ENCODE measurements at places on chromosomes 1 and 21.
A peak's percentile ranks its signal among the peaks of the same experiment; 100 is the strongest.

GRCh38 chr1:241077386-241078147 lies 279.4 kb downstream of the RGS7 start:
- no peak for DNase-seq

- DNase-seq = no peak
Measured at GRCh38 chr1:30971496-30971895, 62.9 kb upstream of the SDC3 start.

DNA sequence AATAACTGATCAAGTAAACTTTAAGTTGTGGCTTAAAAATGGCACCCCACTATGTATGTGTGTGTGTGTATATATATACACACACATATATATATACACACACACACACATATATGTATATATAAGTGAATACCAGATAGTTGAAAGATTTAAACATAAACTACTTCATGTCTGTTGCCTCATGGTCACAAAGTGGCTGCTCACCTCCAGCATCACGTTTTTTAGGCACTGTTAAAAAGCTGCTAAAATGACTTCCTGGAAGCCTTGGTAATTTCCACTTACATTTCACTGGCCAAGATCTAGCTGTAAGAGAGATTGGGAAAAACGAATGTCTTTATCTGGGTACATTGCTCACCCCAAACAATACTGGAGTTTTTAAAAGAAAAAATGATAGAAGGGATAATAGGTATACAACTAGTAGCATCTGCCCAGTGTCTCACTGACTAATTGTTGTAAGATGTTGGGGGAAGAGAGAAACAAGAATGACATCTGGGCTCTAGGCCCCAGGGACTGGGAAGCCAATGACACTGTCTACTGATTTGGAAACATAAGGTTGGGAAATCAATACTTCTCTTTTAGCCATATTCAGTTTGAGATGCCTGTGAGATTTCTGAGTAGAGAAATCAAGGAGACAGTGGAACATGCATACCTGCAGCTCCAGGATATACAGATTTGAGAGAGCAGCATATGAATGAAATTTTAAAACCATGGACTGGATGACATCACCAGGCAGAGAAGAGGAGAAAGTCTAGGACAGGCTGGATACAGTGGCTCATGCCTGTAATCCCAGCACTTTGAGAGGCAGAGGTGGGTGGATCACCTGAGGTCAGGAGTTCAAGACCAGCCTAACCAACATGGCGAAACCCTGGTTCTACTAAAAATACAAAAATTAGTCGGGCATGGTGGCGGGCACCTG lies 42.8 kb downstream of the CLDN14 start:
- DNase-seq = no peak

GRCh38 chr1:916173-917075 lies 7.3 kb upstream of the SAMD11 start:
- DNase-seq = no peak

DNA sequence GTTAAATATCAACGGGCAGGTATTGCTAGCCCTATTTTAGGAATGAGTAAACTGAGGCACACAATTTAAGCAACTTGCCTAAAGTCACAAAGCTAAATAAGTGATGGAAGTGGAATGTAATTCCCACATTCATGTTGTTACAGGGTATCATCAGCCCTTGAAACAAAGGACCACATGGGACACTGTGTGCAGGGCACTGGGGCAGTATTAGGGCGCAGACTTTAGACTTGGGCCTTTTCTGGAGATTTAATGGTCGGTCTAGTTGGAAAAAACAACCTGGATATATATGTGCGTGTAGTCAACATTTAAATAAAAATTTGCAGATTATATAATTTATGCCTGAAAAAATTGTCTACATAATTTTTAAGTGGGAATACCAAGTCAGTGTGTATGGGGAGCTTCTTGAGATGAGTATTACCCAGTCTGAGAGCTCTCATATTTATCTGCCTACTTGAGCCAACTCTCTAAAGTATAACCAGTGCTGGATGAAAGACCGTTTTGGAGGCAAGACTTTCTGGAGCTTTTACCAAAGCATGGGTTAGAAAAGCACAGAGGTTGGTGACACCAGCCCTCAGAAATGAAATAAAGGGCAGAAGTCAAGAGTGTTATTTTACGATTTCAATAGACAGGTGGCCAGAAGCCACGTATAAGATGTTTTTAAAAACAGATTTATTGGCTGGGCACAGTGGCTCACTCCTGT lies 1.6 kb downstream of the KDM1A start:
- peak; percentile 13 for DNase-seq

DNA sequence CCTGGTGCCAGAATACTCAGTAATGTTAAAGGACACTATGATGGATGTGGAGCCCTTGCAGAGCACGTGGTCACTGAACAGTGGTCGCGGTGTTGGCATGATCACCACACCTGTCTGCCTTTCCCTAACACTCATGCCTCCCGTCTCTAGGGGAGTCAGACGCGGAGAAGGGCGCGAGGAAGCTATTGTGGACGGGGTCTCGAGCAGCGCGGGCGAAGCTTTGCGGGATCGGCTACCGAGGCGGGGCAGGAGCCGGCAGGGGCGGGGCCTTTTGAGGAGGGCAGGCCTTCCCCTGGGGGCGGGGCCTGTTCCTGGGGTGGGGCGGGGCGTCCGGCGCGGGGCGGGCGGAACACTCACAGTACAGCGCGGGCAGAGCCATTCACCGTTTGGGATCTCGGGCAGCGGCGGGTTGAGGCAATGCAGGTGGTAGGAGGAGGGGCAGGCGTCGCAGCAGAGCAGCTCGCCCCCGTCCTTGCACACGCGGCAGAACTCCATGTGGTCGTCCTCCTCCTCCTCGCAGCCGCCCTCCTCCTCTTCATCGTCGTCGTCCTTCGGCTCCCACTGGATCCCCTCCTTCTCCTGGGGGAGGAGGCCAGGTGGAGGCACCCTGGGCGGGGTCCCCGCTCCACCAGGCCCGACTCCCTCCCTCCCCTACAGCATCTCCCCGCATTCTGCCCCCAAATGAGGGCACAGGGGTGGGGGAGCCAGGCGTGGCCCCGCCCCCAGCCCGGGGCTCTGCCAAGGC lies 31.5 kb downstream of the CHD5 start:
- DNase-seq = peak; percentile 53

DNA sequence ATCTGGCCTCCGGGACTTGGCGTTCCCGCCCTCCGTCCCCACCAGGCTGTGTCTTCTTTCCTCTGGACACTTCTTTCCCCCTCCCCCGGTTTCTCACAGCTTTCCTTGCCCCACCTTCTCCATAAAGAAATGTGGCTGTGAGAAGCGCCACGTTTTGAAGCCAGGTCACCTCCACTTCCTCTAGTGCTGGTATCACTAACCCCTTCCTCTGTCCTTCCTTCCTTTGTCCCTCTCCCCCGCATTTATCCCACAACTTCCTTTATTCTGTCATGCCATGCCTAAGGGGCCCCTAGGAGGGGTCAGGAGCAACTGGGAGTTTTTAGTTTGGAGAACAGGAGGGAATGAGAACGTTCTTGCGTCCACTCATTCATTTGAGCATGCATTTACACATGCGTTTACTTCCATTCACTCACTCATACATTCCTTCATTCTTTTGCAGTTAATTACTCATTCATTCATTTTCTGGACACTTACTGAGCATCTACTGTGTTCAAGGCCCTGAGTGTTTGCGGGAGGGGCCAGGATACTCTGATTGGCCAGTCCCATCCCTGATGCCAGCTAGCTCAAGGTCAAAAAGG lies 5.0 kb upstream of the ACOT11 start:
- DNase-seq = no peak

DNA sequence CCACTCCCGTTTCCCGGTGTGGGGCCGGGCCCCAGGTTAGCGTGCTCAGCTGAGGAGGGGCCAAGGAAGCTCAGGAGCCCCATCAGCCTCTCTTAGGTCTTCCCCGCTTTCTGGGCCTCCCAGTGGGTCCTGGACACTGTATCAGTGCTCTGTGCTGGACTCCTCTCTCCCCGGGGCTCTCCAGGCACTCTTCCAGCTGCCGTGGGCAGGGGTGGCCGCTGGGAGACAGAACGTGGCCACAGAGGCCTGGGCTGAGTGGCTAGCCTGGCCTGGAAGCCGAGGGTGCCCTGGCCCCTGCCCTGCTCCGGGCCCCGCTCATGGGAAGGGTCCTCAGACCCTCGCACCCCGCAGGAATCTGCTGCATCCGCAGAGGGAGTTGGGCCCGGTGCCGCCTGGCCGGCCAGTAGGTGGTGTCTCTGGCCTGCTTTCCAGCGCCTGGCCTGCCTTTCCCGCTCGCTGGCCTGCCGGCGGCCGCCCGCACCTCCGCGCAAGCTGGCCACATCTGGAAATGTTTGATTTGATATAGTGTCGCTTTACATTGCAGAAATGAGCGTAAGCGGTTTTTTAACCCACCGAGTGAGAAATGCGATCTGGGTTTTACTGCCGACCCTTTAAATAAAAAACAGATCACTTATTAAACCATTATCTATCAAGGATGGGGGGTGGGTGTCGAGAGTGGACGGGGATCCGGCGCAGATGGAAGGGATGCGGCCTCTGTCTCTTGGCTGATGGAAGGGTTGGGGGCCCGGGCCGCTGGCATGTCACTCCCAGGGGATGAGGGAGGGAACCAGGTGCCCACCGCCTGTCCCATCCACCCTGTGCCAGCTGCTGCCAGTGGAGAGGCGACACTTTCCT lies 74.4 kb upstream of the TTC34 start:
- DNase-seq = no peak

GRCh38 chr21:34120867-34121266 lies 47.5 kb downstream of the MRPS6 start:
- no peak for DNase-seq

GRCh38 chr1:90126834-90127233 lies 131.9 kb downstream of the ZNF326 start:
- DNase-seq = no peak

DNA sequence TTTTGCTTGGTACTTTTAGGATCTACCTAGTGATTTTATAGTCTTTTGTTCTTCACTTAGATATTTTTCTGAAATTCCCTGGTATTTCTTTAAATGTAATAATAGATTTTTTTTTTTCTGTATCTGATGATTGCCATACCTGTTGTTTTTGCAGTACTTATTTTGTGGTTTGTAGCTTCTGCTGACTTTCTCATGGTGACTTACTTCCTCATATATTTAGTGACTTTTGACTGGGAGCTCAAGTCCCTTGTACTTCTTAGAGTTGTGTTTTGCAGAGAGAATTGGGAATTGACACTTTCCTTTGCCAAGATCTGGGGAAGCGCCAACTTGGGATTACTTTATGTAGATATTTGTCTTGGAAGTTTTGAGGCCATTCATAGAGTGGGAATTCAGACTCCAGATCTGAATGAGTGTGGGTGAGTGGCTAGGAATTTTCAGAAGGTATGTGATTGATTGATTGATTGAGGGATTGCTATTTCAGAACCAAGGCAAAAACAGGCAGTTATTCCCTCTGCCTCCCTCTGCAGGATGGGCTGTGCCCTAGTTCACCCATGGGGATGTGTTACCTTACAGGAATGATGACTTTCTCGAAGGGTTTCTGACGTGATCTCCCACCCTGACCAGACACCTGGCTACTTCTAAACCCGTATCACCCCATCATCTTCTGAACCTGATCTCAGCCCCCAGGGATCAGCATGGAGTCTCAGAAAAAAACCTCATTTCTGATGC lies 219.5 kb downstream of the URB2 start:
- DNase-seq = no peak

DNA sequence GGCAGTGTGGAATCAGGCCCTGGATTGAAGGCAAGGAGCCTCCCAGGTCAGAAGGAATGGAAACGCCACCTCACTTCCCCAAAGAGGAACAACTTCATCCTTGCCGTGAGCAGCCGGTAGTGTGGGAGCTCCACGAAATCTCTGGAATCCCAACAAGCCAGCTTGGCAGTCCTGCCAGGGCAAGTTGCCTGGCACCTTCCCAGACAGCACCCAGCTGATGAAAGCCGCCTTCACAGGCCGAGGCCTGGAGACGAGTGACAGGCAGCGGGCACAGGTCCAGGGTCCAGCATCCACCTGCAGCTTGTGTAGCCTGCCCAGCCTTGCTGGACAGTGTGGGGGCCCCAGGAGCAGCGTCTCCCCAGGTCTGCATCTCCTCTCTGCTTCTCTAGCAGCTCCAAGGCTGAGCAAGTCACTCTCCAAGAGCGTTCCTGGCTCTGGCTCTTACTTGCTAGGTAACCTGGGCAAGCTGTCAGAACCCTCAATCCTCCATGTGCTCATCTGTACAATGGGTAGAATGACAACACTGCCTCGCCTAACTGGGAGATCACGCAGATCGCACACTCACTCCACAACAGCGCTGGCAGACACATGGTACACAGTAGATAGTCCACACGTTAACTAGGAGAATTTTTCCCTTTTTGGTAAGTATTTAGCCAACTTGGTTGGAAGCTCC lies 43.0 kb downstream of the ACOT7 start:
- DNase-seq = no peak

- no peak for DNase-seq
Measured at GRCh38 chr1:21882721-21883415, 54.2 kb downstream of the HSPG2 start.

DNA sequence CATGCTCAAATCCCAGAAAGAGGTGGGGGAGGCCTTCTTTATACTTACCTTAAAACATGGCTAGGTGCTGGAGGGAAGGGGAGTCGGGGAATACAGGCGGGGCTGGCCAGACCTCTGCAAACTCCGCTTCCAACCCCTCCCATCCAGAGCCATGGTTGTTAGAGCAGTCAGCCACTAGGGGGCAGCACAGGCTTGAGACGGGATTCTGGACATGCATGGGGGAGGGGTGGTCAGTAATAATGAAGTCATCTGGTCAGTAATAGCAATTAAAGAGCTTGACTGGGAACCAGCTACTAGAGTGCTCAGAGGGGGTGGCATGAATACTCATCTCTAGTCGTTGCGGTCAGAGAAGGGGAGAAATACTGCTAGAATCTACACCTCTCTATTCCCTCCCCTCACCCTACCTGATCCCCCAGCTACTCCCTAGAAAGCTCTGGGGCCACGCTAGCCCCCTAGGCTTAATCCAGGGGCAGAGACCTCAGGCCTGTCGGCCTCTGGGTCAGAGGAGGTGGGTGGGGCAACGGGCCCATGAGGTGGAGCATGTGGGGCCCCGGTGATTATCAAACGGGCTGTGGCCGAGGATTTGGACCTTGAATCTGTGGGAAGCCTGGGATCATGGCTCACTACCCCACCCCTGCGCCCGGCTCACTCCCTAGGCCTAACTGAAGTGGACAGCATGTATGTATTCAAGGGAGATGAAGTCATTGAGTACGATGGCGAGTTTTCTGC lies 2.9 kb downstream of the CASQ1 start:
- peak; percentile 86 for DNase-seq

DNA sequence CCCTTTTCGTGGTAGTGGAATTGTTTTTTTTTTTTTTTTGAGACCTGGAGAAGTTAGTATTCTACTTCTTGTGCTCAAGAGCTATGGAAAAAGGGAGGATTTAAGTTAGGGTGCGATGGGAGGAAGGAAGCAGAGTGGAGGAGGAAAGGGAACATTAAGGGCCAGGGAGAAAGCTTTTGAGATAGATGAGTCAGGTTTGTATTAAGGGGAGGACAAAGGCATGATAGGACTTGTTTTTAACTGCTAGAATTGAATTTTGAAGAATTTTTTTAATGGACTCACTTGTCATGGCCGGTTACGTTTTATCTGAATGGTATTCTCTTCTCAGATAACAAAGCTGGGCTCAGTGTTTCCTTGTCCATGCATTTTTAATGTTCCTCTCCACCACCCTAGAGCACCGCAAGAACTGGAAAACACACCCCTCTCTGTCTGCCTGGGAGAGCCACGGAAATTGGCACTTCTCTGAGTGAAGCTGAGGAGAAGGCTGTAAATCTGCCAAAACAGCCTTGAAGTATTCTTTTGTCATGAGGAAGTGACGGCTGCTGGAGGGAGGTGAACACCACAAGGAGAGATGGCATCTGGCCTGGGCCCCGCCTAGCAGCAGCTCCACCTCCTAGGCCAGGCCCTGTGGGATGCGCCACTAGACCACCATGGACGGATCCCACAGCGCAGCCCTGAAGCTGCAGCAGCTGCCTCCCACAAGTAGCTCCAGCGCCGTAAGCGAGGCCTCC lies 3.5 kb downstream of the NIPAL3 start:
- DNase-seq = no peak

Measured in AG08395 (cell line).